Right ventricle myocardium superior (tissue), 1 donor: ENCODE measurements at places on chromosomes 16 and 17. TPM values are rescaled to one million over a fixed set of nuclear protein-coding genes. Genes with fewer than 3 reads are reported as not detected.
A peak's percentile ranks its signal among the peaks of the same experiment; 100 is the strongest.

KRT15 gene
- not detected for total RNA-seq

C16orf46 gene
- 0.38 TPM for total RNA-seq

- DNase-seq: no peak
These were observed 2.2 kb downstream of the SRL start for GRCh38 chr16:4239682-4240175.

DNA sequence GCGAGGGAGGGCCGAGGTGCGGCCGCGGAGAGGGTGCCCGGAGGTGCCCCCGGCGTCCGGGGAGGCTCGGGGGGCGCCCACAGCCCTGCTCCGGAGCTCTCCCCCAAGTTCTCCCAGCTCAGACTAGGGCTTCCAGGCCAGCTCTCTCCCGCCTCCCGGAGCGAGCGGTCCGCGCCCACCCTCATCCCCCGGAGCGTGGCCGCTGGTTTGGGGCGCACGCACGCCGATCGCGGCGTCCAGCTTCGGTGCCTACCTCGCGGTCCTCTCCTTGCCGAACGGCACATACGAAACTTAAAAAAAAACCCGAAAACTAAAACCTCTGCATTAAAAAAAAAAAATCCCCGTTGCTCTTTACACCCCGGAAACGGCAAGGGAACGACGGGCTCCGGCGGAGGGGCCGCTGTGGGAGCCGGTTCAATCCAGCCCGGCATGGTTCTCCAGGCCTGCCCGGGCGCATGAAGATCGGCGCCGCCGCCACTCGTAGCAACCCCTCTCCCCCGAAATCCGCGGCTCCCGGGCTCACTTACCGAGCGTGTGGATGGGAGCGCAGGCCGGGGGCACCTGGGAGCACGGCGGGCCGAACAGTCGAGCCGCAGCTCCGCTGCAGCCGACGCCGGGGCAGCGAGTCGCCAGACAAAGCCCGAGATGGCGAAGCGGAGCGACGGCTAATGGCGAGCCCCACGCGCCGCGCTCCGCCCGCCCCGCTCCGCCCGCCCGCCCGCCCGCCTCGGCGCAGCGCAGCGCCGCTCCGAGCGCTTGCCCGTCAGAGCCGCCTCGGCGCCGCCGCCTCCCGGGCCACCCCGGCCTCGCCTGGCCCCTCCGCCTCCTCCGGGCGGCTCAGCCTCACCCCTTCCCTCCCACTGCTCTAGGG lies 973 bp upstream of the UBTF start:
- peak; percentile 66 for DNase-seq

- no peak for DNase-seq
These were observed 86.1 kb downstream of the KANSL1 start for GRCh38 chr17:46106966-46107644.

CD2BP2 gene
- total RNA-seq: 34.1 TPM

BIRC5 gene
- total RNA-seq: 1.7 TPM

DNA sequence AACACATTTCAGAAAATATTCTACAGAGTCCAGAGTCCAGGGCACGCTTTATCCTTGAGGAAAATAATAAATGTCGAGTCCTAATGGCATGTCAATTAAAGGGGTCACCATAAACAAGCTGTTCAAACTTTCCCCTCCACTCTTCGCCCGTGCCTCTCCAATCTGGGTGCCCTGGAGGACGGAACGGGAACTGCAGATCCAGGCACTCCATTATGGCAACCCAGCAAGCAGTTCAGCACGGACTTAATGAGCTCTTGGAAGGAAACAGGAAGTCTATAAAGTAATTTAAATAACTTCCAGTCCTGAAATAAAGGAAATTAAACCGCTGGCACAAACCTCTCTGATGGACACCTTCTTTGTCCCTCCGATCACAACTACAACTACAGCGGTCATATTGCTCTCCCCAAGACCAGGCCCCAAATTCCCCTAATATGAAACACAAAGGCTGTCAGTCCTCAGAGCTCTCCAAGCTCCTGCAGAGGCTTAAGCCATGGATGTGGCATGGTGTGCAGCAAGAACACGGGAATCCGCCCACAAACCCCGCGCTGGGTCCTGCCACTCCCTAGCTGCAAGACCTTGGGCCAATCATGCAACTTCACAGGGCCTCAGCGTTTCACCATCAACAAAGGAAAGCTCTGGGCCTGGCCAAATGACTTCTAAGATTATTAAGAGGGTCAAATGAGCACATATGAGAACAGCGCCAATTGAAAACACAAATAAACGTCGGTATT lies 52.6 kb downstream of the ZFHX3 start:
- peak; percentile 24 for DNase-seq

DNA sequence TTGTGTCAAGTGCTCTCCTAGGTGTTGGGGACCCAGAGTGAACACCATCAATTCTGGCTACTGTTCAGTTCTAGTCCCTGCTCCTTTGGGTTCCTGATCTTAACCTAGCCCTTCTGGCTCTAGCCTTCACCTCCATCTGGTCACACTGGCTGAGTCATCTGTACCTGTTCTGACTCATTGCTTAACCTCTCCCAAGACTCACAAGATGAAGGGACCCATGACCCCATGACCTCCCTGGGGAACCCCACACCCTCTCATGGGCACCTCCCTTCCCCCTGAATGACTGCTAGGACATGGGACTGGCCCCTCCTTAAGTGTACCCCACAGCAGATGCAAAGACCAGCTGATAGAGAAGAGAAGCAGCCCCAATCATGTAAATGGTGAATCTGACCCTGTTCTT lies 345.8 kb upstream of the CDH5 start:
- DNase-seq: no peak

GRCh38 chr17:76530095-76530723 lies 7.3 kb downstream of the CYGB start:
- no peak for DNase-seq

KRTAP1-5 gene
- total RNA-seq: not detected
